Psoas muscle (tissue), 8 donors: ENCODE measurements at places on chromosomes 16 and 17. TPM values are rescaled to one million over a fixed set of nuclear protein-coding genes. Genes with fewer than 3 reads are reported as not detected.

The ZFPM1 gene
- polyA plus RNA-seq = 0.43 TPM

The ZNF174 gene
- polyA plus RNA-seq = 6.1 TPM

The HYDIN gene
- polyA plus RNA-seq = 0.16 TPM

The DHRS13 gene
- 1.1 TPM for polyA plus RNA-seq

The PAM16 gene
- 160 TPM for polyA plus RNA-seq

The C1QTNF8 gene
- polyA plus RNA-seq = not detected

The ACSM2A gene
- 0.12 TPM for polyA plus RNA-seq

The TP53TG3F gene
- not detected for polyA plus RNA-seq

The KLHL10 gene
- not detected for polyA plus RNA-seq

The TBC1D3C gene
- not detected for polyA plus RNA-seq

The ATP1B2 gene
- 0.51 TPM for polyA plus RNA-seq

The ABCC3 gene
- 0.45 TPM for polyA plus RNA-seq
